A549 treated with Hydrocortisone at 1 μM for 4 hours (cell line): ENCODE measurements at places on chromosomes 5 and 9. TPM values are rescaled to one million over a fixed set of nuclear protein-coding genes. Genes with fewer than 3 reads are reported as not detected.

Gene PTGS1
- 1.5 to 1.8 TPM (median 1.5 TPM) in 5 replicates for total RNA-seq

Gene TXNDC8
- not detected in 5 replicates for total RNA-seq

Gene PCDHB6
- total RNA-seq, result 0.84 to 1.1 TPM (median 1.0 TPM) in 5 replicates

Gene INSL4
- 13.9 to 17.9 TPM (median 16.5 TPM) in 5 replicates for total RNA-seq

Gene GIN1
- 4.1 to 6.9 TPM (median 4.1 TPM) in 5 replicates for total RNA-seq

Gene RNF180
- total RNA-seq, result 0.22 to 0.40 TPM (median 0.32 TPM) in 5 replicates

Gene NUDCD2
- total RNA-seq, result 26.4 to 38.4 TPM (median 33.7 TPM) in 5 replicates

Gene MSH3
- 5.9 to 9.4 TPM (median 7.2 TPM) in 5 replicates for total RNA-seq

Gene FGF1
- 0.31 to 0.99 TPM (median 0.70 TPM) in 5 replicates for total RNA-seq

Gene GPR21
- total RNA-seq, result not detected in 5 replicates

Gene TUSC1
- total RNA-seq, result 3.5 to 6.8 TPM (median 6.1 TPM) in 5 replicates

Gene SH2D3C
- total RNA-seq, result 0.09 to 0.24 TPM (median 0.12 TPM) in 3 of 5 replicates, not detected in the others

Gene PCDHB12
- 0.06 TPM in 1 of 5 replicates, not detected in the others for total RNA-seq

Gene CARTPT
- not detected in 5 replicates for total RNA-seq

Gene ARHGEF37
- total RNA-seq, result 1.9 to 2.8 TPM (median 2.5 TPM) in 5 replicates

Gene FCHO2
- 11.6 to 17.2 TPM (median 16.0 TPM) in 5 replicates for total RNA-seq

Gene PPP3R2
- total RNA-seq, result not detected in 5 replicates

Gene THBS4
- total RNA-seq, result 0.03 to 0.23 TPM (median 0.14 TPM) in 5 replicates

Gene RANBP17
- total RNA-seq, result 1.9 to 2.7 TPM (median 2.2 TPM) in 5 replicates

Gene GAS1
- total RNA-seq, result 0.08 to 0.13 TPM (median 0.10 TPM) in 5 replicates

Gene CDKN2B
- total RNA-seq, result not detected in 5 replicates
